ENCODE measurements at places on chromosomes 7 and 10. TPM values are rescaled to one million over a fixed set of nuclear protein-coding genes. Genes with fewer than 3 reads are reported as not detected.

Gene SPAM1
- total RNA-seq = not detected

Gene LBX1
- not detected for total RNA-seq

Gene OLAH
- total RNA-seq = not detected

Gene C10orf105
- under 0.01 TPM for total RNA-seq
